ENCODE measurements at places on chromosomes 5 and 9. TPM values are rescaled to one million over a fixed set of nuclear protein-coding genes. Genes with fewer than 3 reads are reported as not detected.

Gene SMIM23
- polyA plus RNA-seq: not detected

Gene NFIB
- polyA plus RNA-seq: 10.8 TPM

Gene SLCO6A1
- polyA plus RNA-seq: not detected

Gene RLN1
- polyA plus RNA-seq: not detected

Gene QRFP
- not detected for polyA plus RNA-seq

Gene CHSY3
- 3.5 TPM for polyA plus RNA-seq

Gene ANKRD33B
- 0.75 TPM for polyA plus RNA-seq

Gene FAM221B
- not detected for polyA plus RNA-seq

Gene TLR4
- polyA plus RNA-seq: 12.8 TPM

GRCh38 chr5:101991486-101991885 lies 304.6 kb downstream of the SLCO4C1 start:
- DNase-seq: no peak

DNA sequence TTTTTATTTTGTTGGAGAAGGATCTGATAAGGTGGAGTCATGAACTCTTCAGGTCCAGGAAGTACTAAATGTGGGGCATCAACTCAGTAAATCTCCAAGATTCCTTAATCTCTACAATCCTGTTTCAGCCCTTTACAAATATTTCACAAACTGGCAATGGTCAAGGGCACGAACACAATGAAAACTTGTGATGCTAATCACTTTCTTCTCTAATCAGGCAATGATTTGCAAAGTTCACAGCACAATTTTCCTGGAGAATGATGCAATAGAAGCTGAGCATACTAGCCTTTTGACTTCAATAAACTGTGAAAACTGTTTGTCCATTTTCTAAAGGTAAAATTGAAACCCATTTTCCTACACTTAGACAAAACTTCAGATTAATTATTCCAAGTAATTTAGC lies 16.9 kb downstream of the GDF9 start:
- DNase-seq: no peak

DNA sequence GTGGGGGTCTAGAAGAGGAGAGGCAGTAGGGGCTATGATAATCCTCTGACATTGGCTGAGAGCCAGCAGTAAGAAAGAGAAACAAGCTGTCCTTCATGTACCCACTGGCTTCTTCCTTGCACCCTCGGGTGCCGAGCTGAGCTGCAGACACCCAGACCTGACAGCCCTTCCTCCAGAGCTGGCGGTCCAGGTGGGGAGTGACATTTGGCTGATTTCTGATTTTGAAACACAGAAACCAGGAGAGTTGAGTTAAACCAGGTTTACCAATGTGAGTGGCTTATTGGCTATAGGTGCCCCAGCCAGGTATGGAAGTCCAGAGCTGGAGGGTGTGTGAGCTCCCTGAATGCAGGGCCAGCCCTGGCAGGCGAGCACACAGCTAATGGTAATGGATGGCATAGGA lies 59.2 kb downstream of the GADD45G start:
- no peak for DNase-seq

- DNase-seq: no peak
Measured at GRCh38 chr9:93071464-93071863, 13.0 kb downstream of the SUSD3 start.

- DNase-seq: peak; percentile 86
Measured at GRCh38 chr5:139394654-139395566, at the start of gene PROB1. Gene PROB1 (minus strand): TSS chr5:139395104. CDS start chr5:139395081, 23 bp downstream.

- DNase-seq: peak; percentile 82
Measured at GRCh38 chr9:68530618-68531017, 10.1 kb downstream of the TMEM252 start.

DNA sequence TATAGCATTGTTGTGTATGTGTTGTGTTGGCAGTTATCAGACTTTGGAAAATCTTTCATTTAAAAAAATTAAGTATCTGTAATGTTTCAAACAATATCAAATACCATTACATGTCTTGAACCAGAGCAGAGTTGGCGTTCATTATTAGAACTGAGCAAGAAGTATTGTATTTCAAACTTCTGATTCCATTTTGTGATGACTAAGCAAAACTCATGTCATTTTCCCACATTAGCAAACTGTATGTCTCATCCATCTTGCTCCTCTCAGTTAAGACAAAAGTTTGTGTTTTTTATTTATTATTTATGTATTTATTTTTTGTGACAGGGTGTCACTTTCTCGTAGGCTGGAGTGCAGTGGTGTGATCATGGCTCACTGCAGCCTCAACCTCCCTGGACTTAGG lies 4.6 kb upstream of the RASEF start:
- DNase-seq: no peak

DNA sequence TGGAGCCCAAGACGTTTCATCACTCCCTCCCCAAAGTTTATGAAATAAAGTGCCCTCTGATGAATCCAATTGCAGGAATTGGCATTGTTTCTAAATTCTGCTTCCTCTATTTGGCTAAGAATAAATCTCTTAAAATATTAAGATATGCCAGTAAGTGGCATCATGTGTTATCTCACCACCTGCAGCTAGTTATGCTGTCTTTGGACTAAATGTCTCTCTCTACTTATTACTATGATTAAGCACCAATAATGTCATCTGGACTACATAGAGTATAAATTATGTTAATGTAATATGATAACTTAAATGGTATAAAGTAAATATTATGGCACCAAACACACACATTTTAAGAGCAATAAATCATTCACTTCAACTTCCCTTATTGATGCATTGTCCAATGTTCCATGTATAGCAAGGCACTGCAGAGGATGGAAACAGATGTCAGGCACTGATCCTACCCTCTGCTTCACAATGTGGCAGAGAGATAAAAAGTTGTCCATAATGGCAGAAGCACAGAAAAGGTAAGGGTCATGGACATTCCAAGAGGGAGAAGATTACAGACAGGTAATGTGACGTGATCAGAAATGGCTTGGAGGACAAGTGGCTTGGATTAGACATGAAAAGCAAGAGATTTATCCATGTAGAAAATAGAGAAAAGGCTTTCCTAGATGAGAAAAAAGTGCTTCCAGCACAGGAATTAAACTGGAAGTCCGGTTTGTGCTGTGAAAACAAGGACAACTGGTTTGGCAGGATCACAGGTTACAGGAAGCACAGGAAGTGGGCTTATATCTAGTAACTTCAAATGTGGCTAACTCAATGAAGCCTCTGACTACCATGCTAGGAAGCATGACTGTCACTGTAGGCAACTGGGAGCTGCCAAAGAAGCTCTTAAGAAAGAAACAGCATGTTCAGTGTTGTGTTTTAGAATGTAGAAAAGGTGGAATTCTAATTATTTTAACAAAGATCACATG lies 26.7 kb downstream of the MARCHF11 start:
- DNase-seq: no peak

GRCh38 chr5:73623901-73624404 lies 2.0 kb upstream of the ARHGEF28 start:
- no peak for DNase-seq

GRCh38 chr9:110926828-110927487 lies 111.3 kb downstream of the LPAR1 start:
- no peak for DNase-seq

DNA sequence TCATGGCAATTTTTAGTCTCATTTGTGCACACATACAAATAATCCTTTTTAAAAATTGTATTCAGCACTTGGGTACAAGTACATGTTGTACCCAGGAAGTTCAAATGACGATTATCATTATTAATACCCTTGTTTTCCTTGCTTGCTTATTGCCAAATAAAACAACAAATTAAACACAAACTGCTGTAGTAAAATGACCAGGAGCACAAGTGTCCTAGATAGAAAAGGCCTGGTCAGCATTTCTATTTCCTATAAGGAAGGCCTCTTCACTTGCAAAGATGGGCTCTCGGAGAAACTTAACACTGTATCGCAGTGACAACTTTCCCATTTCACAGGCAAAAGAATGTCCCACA lies 34.7 kb upstream of the PLPP1 start:
- no peak for DNase-seq

- no peak for DNase-seq
Measured at GRCh38 chr9:81374459-81375186, 314.7 kb downstream of the TLE1 start.

DNA sequence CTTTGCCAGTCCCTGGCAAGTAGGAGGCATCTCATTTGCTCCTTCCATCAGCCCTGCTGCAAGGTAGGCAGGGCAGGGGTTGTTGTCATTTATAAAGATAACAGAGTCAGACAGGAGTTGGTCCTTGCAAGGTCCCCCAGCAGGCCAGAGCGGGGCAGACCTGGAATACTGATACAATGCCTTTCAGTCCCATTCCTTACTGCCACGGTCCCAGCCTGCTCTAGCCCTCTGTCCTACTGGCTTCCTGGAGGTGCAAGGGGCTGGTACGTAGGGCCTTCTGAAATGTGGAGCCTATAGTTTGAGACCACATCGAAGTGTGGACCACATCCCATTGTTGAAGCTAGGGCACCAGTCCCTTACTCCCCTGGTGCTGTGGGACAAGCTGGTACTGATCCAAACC lies 42.8 kb upstream of the PITX1 start:
- DNase-seq: peak; percentile 55

DNA sequence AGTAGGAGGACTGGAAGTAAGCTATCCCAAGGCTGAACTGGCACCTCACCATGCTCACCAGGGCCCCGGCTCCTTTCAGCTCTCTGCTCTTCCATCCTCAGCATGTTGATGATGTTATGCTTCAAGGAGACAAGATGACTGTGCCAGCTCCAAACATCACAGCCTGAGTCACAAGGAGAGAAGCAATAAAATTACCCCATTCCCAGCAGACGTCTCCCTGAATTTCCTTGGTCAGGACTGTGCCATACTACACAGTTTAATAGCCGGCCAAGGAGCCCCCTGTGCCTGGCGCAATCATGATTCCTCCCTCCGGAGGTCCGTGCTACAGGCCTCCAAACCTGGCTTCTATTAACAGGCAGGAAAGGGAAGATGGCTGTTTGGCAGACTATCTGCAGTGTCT lies 51.2 kb upstream of the ROR2 start:
- DNase-seq: no peak

DNA sequence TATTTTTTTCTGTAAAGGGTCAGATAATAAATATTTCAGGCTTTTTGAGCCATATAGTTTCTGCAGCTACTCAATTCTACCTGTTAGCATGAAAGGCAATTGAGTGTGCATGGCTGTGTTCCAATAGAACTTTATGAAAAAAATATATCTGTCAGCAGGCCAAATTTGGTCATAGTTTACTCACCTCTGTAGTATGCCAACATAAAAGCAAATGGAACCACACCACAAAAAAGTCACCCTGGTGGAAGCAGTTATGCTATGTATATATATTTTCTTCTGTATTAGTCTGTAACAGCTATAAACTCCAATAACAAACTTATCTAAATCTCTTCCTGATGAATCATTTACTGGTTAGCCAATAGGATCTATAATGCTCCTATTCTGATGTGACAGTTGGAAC lies 3.4 kb downstream of the SLC38A9 start:
- DNase-seq: no peak

GRCh38 chr9:134205672-134206310 lies 41.4 kb upstream of the RNU6ATAC start:
- DNase-seq: peak; percentile 81

DNA sequence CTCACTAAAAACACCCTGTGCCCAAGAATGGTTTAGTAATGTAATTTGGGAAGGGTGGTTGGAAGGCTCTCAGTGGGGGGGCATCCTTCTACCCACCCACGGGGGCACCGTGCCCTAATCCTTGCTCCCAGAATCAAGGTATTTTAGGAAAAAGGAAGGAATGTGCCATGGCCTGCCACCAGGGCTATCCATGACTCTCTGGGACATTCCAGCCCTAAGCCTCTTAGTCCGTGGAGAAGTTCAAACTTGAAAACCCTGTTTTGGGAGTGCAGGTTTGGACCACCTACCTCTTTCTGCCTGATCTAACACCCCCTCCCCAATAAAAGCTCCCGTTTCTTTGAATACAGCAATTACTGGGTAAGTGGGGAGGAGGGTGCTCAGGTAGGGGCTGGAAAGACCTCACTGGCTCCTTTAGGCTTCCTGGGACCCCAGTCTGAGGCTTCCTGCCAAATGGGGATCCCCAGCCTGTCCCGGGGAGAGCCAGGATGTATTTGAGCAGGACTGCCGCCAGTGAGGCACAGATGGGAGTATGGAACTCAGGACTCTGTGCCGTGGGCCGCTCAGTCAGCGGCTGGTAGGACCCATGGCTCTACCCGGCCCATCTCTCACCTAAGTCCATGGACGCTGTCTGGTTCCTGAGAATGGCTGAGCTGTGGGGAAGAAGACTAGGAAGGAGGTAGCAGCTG lies 3.6 kb upstream of the PITX1 start:
- DNase-seq: peak; percentile 31

GRCh38 chr9:77402286-77402685 lies 225.0 kb downstream of the VPS13A start:
- no peak for DNase-seq

- no peak for DNase-seq
Measured at GRCh38 chr9:2494562-2494961, 127.0 kb upstream of the VLDLR start.

DNA sequence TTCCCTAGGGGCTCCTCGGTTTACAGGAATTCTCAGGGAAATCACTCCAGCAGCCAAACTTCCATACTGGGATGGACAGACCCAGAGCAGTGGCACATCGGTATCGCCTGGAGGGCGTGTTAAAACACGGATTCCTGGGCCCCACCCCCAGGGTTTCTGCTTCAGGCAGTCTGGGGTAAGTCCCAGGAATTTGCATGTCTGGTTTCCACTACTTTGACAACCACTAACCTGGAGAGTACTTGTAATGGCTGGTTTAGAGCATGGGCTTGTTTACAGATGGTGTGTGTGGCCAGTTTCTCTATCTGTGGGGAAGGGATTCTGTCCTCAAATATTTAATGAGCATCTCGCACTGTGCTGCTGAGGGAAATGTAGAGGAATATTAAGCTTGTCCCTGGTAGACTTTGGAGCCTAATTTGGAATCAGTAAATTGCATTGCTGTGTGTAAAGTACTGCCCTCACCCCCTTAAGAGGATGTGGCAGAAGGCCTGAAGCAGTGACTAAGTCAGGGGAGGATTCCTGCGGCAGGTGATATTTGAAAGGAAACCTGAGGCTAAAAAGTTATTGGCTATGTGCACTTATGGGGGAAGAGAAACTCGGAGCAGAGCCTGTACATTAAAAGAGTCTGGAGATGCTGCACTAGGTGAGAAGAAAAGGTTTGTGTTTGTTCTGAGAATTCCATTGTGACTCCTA lies 18.6 kb upstream of the TJP2 start:
- no peak for DNase-seq

DNA sequence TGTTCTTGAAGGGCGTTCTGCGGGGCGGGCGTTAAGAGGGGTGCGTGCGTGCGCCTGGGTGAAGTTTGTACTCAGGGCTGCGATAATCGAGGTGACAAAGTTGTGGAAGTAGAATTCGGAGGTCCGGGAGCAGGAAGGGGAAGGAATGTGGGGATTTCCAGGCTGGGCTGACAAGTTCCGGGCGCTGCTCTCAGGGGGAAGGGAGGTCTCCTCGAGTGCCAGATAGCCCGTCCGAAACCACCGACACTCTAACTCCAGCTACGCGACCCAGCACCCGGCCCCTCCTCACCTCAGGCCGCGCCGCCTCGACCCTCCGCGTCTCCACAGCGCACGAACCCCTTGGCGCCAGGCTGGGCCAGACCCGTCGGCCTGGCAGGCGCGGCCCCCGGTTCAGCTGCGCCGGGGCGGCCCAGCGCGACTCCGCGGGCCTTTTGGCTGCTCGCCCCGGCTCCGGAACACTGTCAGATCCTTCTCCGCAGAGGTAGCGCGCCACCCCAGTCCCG lies at the start of gene IL6ST:
Gene IL6ST, minus strand, starts transcription at position 469 of the 503 bp plus-strand sequence. CDS start 18,685 bp downstream, outside the sequence.
- no peak for DNase-seq

- no peak for DNase-seq
Measured at GRCh38 chr9:35923927-35924763, 14.9 kb downstream of the SPAAR start.

- DNase-seq: no peak
Measured at GRCh38 chr5:77981820-77982219, 205.7 kb upstream of the TBCA start.

- peak; percentile 89 for DNase-seq
Measured at GRCh38 chr5:122078116-122079110, at the start of gene LOX. Gene LOX (minus strand): TSS chr5:122078259. CDS start chr5:122077985, 274 bp downstream.

All from aorta (tissue), 5 donors.